ENCODE measurements at places on chromosomes 4 and X.

DNA sequence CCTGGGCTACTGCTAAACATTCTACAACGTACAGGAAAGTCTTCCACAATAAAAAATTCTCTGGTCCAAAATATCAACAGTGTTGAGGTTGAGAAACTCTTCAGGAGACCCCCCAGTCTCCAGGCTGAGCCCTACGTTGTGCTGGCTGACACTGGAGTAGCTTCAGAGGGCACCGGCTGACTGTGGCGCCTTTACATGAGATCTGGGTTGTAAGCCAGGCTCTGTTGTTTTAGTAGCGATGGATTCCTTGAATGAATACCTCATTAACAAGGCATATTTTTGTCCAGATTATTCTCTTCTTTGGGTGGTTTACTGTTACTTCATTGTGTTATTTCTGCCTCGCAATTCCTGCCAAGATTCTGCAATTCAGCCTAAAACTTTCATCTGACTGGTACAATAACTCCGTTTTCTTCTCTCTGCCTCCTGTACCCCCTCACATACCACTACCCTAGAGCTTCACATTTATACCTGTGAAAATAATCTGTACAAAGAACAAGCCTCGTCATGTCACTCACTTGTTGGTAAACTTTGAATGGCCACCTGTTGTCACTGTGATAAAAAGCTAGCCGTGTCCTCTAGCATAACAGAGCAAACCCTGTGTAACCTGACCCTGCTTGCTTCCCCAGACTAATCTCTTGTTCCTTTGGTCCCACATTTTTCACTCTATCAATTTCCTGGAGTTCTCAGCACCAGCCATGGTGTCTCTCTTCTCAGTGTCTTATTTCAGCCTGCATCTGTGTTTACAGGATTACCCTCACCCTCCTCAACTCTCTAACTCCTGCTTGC lies 1476.1 kb upstream of the TENM3 start:
- no peak for DNase-seq

GRCh38 chr4:88779431-88779830 lies 81.8 kb upstream of the NAP1L5 start:
- peak; percentile 56 for DNase-seq

DNA sequence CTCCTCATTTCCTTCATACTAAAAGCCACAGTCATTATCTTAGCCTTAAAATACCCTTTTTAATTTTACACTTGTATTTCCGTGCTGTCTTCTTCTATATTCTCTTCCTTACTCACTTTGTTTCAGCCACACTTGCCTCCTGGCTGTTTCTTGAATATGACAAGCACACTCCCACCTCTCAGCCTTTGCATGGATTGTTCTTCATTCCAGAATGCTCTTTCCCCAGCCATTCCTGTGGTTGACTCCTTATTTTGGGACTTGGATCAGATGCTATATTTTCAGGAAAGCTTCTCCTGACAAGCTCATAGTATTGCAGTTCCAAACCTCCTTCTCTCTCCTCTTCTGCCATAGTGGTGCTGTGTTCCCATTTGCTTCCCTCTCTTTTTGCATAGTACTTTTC lies 291.3 kb downstream of the PDHA2 start:
- DNase-seq = no peak

DNA sequence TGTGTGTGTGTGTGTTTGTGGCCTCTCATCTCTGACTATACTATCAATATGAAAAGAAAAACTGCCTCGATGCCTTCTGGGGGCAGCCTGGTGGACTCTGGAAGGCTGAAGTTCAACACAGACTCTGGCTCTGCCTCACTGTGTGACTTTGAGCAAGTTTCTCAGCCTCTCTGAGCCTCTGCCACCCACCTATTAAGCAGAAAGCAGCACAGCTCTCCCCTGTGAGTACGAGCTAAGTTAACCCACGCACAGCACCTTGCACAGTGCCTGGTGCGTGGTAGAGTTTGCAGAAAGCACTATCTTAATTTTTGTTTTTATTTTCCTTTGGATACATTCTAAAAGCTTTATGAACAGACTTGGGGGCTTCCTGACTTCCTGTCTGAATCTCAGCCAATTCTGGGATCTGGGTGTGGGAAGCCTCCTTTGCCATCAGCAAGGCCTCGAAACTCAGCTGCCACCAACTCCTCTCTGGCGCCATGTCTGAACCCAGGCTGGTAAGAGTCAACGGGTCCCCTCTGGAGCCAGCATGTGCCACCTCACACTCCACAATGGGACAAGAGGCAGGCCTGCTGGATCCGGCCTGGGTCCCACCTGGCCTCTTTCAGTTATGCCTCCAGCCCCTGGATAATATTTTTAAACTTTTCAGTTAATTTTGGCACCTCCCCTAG lies 57.3 kb downstream of the JAKMIP1 start:
- DNase-seq = no peak

DNA sequence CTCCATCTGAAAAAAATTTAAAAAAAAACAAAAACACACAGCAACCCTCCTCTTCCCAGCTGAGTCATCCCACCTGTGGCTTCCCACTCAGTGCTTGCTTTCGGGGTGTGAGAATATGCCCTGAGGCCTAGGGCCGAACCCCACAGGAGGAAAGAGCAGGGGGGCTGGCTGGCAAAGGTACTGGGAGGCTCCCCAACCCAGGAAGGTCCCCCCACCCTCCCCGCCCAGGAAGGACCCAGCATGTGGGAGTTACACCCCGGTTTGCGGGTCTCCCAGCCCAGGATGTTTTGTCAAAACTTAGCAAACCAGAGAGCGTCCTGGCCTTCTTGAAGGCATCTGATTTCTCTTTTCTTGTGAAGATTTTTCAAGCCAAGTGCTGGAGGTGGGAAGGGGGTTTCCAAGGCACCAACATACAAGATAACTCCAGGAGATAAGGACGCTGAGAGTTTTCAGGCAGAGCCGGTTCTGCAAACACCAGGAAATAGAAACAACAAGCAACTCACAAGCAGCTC lies 25.7 kb upstream of the CSF2RA start:
- DNase-seq = no peak

DNA sequence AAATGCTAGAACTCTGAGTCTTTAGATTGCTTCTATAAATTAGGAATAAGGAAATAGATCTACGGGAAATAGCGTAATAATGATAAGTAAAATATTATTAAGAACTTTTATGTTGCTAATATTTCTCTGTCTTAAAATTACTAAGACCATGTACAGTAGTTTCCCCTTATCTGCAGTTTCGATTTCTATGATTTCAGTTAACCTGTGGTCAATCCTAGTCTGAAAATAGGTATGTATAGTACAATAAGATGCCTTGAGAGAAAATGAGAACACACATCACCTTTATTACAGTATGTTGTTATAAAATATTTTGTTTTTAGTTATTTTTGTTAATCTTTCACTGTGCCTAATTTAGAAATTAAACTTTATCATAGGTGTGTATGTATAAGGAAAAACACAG lies 92.6 kb downstream of the CCSER1 start:
- no peak for DNase-seq

- DNase-seq = no peak
These were observed 184.4 kb downstream of the DKK2 start for GRCh38 chr4:106851726-106852125.

DNA sequence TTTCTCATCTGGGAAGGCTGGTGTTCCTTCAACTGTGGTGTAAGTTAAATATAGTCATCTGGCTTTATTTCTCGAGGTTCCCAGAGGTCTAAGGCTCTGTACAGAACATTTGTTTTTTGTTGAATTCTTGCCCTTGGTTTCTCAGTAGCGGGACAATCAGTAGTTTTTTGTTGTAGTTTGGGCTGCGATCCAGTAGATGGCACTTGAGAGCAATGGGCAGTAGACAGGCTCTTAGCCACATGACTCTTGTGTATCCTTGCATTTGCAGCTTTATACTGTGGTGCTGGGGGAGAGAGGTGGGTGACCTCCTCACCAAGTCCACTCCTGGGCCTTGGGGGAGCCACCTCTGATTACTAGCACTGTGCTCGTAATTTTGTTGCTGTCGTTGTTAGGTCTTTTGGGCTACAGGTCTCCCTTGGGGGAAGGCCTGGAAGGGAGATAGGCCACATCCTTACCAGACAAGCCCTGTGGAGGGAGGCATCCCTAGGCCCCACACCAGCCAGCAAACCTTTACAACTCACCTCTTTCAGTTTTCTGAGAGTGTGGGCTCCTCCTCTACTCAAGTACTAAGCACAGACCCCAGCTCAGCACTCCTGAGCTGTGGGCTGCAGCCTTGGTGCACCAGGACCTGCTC lies 8.1 kb downstream of the ETDB start:
- peak; percentile 42 for DNase-seq

GRCh38 chr4:93748373-93749291 lies 79.9 kb upstream of the ATOH1 start:
- DNase-seq = no peak

- DNase-seq = no peak
These were observed 182.7 kb upstream of the FAT4 start for GRCh38 chr4:125131891-125132680.

- DNase-seq = peak; percentile 25
These were observed 21.1 kb upstream of the LUZP4 start for GRCh38 chrX:115268421-115268820.

GRCh38 chr4:52296341-52296740 lies 245.2 kb downstream of the SPATA18 start:
- no peak for DNase-seq

DNA sequence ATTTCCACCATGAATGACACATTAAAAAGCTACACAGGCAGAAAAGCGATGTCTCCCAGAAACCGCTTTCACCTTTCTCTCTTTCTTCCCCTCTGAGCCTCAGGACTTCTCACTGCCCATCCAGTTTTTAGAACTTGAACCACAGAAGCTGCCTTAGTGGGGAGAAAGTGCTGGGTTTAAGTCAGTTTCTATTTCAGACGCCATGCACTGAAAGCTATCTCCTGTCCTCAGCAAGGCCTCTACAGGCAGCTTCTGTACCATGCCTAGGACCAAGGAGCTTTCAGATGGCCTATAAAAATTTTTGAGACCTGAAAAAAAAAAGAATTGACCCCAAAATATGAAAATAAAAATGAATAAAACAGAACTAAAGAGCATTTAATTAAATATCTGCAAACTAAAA lies 34.5 kb downstream of the RAB33B start:
- no peak for DNase-seq

GRCh38 chr4:22814906-22815305 lies 122.2 kb downstream of the GBA3 start:
- no peak for DNase-seq

DNA sequence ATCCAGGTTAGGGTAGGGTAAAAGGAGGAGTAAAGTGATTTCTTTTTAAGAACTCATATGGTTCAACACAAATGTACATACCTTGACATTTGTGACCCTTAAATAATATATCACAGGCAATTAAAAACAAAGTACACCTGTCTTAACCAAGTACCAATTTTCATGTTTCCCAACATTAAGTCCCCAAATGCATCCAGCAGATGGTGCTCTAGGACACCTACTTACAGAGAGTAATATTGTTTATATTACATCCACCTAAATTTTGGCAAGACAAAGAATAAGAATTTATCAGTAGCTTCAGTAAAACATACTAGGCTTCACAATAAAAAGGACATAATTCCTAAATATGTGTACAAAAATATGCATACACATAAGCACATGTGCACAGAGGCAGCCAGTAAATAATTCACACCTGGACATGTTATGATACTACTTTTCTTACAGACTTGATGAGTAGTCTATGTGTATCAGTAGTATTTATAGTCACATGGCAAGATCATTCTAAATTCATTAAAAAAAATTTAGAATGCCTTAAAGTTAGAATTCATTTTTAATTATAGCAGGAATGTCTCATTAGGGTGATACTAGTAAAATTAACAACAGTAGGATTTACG lies 219.7 kb downstream of the DCLK2 start:
- peak; percentile 70 for DNase-seq

- no peak for DNase-seq
These were observed 12.4 kb downstream of the PSAPL1 start for GRCh38 chr4:7422151-7422897.

DNA sequence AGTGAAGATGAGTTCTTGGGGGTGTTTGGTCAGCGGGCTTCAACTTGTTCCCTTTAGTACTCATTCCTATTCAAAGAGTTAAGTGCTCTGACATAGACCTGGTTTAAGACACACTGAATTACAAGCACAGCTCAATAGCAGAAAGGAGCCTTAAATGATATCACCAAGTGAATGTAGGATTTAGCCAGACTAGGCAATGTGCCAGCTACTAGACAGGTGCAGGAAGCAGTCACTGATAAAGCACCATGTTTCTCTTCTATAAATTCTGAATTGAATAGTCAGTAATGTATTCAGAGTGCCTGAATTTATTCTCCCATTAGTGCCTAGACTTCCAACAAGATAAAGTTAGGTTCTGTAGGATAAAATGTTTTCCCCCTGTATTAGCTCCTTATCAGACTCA lies 63.6 kb downstream of the ASB9 start:
- DNase-seq = no peak

GRCh38 chrX:154517101-154517781 lies 1.2 kb upstream of the FAM3A start:
- no peak for DNase-seq

DNA sequence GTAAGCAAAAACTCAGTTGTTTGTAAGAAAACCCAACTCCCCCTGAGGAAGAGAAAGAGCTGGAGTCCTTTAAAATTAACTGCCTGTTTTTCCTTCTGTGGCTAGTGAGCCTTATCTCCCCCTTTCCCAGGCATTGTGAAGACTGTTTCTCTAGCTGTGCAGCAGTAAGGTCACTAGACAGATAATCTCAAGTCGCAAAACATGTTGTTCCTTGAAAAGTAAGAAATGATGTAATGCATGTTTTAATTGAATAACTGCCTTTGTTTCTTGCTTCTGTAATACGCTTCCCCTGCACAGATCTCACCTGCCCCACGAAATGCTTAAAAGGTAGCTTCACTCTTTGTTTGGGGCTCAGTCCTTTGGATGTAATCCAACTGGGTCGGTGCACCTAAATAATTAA lies 5.8 kb upstream of the GAGE12J start:
- DNase-seq = no peak

DNA sequence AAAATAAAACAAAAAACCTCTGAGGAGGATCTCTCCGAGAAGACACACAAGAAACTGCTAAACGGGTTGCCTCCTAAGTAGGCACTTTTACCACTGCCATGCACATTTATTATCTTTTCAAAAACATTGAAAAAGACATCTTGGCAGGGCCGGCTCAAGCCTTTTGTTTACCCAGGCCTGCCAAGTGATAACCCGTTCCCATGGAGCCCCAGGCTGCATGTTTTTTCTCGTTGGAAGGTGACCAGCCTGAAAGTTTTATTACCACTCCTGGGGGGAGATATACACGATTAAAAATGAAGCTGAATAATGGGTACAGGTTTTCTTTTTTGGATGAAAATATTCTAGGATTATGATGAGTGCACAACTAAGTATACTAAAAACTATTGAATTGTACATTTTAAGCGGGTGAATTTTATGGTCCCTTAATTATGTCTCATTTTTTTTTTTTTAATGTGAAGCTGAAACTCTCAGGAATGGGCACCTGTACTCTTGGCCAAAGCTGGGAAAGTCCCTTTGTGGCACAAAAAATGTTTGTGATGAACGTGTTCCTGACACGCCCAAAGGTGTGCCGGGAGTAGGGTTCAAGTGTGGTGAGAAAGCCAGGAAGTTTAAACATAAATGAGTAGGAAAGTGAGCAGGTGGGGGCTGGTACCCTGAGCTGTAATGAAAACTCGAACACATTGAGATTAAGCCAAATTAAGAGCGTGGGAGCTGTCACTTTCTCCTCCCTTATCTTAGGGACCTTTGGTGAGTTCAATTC lies 1.5 kb upstream of the MAP7D2 start:
- no peak for DNase-seq

- peak; percentile 55 for DNase-seq
These were observed 11.0 kb downstream of the STIM2 start for GRCh38 chr4:26871611-26872010.

GRCh38 chr4:149113804-149114430 lies 671.7 kb upstream of the NR3C2 start:
- DNase-seq = peak; percentile 62
